ENCODE measurements at places on chromosomes 4 and X.

GRCh38 chrX:7828594-7828993 is 14.4 kb upstream of the VCX start:
- no peak for DNase-seq

- no peak for DNase-seq
Measured at GRCh38 chr4:178165951-178166308, 723.7 kb upstream of the AGA start.

- no peak for DNase-seq
Measured at GRCh38 chr4:21454831-21455230, 493.7 kb downstream of the KCNIP4 start.

GRCh38 chrX:64198036-64198435 is 7.5 kb downstream of the AMER1 start:
- no peak for DNase-seq

- no peak for DNase-seq
Measured at GRCh38 chr4:157121401-157121800, 45.5 kb downstream of the GLRB start.

- no peak for DNase-seq
Measured at GRCh38 chrX:29690061-29690460, 525.3 kb upstream of the MAGEB2 start.

DNA sequence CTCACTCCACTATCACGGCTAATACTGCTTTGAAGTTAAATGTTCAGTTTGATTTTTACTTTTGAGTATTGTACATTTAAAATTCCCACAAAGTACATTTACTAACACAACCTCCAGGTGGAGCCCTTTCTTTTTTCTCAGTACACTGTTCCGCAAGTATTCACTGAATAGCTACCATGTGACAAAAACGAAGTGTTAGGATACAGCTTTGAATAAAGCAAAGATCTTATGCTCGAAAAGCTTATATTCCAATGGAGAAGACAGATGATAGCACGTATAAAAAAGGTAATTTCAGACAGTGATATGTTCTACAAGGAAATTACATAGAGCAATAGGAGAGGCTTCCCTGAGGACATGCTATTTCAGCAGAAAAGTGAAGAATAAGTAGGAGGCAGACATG is 60.7 kb upstream of the ABCG2 start:
- DNase-seq = peak; percentile 39

DNA sequence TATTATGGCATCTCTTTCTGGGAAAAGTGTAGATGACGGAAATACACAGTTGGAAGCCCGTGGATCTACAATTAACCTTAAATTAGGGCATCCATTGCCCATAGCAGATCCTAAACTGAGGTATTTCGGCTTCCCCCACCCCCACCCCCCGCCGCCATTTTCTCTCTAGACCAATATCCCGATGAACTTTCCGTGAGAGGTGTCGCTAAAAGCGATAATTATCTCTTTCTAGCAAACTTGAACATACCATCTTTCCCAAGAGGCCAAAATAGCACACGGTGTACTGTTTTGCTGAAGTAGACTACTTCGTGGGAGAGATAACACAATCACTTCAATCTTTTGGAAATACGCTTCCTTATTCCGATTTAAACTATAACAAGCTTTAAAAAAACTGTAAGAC is 554 bp downstream of the KLHL15 start:
- DNase-seq = no peak

DNA sequence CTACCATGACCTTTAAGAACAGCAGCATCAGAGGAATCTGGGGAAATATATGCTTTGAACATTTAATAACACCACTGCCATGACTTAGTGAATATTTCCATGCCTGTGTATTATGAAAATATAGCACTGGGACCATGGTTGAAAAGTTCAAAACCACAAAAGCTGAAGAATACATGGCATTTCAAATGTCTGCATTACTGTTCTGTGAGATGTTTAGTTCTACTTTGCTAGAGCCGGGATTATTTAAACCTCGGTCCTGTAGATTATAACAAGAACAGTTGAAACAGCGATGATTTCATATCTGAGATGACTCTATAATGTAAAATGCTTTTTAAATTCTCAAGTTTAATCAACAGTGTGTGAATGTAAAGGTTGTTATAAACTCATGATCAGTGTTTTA is 126.7 kb upstream of the AGA start:
- DNase-seq = no peak

GRCh38 chrX:13055486-13055885 is 11.1 kb upstream of the FAM9C start:
- no peak for DNase-seq

GRCh38 chrX:1023676-1024075 is 188.8 kb downstream of the CRLF2 start:
- DNase-seq = no peak

- DNase-seq = no peak
Measured at GRCh38 chrX:40035726-40036125, 62.0 kb downstream of the BCOR start.

- DNase-seq = no peak
Measured at GRCh38 chr4:82320351-82320750, 53.4 kb downstream of the HNRNPD start.

GRCh38 chr4:128688033-128688721 is 121.3 kb upstream of the JADE1 start:
- DNase-seq = no peak

- no peak for DNase-seq
Measured at GRCh38 chr4:118729287-118730286, 44.4 kb downstream of the METTL14 start.

DNA sequence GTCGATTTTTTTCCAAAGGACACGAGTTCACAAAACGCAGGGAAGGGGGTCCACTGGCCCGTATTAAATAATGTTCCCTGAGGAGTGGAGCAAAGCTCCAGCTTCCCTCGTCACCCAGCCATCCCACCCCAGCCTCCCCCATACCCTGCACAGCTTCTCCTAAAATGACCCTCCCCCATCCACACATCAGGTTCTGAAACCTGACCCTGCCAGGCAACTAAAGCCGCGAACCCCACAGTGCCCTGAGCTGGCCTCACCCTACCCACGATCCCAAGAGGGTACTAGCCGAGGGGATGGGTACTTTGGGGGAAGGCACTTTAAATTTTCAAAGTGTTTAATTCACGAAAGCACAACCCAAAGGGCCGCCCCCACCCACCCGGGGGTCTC is 634 bp downstream of the APOO start:
- no peak for DNase-seq

- no peak for DNase-seq
Measured at GRCh38 chr4:25370242-25370641, 6.8 kb upstream of the ANAPC4 start.

GRCh38 chrX:47091149-47091775 is 13.0 kb downstream of the RGN start:
- no peak for DNase-seq

- DNase-seq = peak; percentile 19
Measured at GRCh38 chr4:138275963-138276621, 33.9 kb upstream of the SLC7A11 start.

DNA sequence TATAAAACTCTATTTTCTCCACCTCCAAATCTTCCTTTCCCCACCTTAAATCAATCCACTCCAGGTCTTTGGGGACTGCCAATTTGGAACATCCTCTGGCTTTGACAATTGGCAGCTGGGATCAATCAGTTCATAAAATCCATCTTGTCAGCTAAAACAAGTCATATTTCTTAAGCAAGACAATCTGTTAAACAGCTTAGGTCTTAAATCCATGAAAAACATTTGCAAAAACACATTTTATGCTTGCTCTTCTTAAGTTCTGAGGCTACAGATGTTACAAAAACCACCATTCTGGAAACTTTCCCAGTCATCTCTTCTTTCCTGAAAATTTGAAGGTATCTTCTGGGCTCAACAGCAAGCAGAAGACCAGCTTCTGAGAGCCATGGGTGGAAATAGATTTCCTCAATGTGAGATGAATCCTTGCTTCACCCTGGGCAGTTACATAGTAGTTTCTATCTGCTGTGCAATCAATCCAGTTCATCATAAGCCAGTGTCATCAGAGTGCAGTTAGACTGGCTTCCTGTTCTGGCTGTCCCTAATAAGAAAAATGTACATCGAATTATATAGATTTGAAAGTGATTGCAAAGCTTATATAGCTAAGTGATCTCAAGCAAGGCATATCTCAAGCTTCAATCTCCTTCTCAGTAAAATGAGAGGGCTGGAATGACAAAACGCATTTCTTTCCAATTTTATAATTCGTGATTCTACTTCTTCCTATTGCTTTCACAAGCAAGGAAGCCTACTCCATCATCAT is 402.7 kb upstream of the INTU start:
- DNase-seq = no peak

DNA sequence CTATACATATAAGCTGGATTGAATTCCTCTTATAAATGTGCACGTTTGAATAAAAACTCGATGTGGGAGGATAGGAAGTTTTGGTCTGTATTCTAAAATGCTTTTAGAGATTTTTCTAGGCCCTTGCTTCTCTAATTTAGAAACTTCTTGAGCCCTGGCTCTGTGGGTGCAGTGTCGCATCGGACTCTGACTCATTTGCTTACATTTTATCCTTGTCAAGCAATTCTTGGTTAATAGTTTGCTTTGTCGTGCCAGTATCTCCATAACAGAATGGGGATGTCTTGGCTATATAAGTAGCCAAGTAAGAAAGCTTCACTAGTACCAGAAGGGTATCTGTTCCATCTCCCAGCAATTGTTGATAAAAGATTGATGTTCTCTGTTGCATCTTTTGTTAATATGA is 10.7 kb downstream of the SGMS2 start:
- DNase-seq = peak; percentile 7

DNA sequence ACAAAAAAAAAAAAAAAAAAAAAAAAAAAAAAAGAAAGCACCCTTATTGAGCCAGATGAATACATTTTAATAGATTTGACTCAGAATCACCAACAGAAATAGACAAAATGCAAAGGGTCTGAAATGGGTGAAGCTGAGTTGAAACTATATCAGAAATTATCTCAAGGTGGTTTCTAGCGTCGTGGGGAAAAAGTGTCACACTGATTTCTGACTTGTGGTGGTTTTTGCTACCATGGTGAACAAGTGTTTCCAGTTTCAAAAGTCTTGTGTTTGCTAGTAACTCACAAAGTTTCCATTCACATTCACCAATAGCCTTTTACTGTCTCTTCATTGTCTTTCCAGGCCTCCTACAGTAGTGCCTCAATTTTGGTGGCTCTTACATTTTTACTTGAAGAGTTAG is 135.5 kb downstream of the ARHGAP24 start:
- no peak for DNase-seq

DNA sequence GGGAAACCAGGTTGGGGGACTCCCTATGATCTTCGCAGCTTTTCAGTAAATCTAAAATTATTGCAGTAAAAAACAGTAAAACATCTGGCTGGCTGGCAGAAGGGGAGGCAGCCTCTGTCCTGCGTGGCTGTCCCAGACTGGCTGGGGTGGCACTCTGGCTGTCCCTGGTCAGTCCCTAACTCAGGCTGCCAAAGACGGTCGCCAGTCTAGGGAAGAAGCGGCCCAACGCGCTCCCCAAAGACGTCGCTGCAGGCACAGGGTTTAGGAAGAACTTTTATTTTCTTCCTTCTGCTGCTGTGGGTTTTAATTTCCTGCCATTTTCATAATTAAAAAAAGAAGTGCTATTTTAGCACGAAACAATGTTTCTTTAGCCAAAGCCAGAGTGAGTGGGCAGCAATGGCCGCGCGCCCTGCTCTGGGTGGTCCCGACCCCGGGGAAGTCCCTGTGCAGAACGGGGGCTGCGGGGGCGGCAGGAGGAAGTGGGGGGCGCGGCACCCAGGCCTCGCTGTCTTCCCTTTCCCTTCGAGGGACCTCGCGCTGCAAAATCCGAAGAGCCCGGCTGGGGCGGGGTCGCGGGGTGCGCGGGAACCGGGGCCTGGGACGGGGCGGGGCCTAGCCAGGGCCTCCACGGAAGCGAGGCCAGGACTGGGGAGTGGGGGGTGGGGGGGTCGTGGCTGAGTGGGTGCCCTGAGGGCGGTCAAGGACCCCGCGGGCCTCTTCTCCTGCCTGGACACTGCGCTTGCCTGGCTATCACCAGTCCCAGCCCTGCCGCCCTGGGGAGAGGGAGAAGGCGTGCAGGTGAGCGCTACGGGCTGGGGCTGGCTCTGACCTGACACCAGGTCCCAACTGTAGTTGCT is 6.3 kb upstream of the LETM1 start:
- DNase-seq = no peak

- DNase-seq = no peak
Measured at GRCh38 chr4:5976921-5977320, 41.3 kb downstream of the C4orf50 start.

DNA sequence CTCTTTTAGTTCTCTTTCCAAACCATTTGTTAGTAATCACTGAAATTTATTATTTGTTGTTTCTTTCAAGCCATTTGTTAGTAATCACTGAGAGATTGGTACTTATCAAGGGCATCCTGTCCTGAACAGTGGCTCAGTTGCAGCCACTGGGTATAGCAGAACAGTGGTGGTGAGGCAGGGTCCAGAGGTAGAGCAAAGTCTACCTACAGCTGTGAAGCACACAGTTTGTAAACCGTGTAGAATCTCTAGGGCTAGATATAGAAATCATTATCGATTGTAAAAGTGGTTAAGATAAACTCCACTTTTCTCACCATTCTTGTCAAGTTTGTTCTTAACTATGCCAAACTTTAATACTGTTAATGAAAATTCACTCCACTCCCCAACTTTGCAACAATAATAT is 4.1 kb downstream of the JADE3 start:
- DNase-seq = no peak

GRCh38 chr4:59120287-59120814 is 2010.2 kb upstream of the IGFBP7 start:
- DNase-seq = no peak

- no peak for DNase-seq
Measured at GRCh38 chr4:150178161-150178560, 99.9 kb downstream of the DCLK2 start.

DNA sequence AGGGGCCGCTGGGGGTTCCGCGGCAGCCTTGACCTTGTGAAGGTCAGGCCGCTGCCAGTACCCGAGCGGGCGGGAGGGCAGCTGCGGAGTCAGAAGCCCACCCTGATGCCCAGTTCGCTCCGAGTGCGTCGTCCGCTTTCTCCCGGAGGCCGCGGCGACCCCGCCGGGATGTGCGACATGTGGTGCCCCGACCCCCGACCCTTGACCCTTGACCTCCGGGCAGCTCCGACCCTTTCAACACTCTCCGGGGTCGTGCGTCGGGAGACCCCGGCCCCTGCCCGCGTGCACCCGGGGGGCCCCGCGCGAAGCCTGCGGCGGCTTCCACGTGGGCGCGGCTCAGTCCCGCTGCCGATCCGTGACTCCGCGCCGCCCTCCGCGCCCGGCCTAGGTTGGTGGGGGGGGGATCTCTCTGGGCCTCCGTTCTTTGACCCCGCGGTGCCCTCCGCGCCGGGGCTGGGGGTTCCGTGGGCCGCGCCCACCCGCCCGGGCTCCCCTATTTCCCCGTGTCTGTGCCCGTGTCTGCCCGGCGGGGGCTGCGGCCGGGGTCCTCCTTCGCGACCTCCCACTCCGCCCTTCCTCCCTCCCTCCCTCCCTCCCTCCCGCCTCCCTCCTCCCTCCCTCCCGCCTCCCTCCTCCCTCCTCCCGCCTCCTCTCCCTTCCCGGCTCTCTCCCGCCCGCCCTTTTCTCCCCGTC is 609 bp upstream of the SLC25A6 start:
- peak; percentile 25 for DNase-seq
